ENCODE measurements at places on chromosomes 2 and 18.

- DNase-seq, result no peak
Measured at GRCh38 chr18:23340661-23341060, 112.4 kb upstream of the RIOK3 start.

GRCh38 chr2:219675221-219675620, 47.8 kb downstream of the SLC4A3 start:
- no peak for DNase-seq

GRCh38 chr2:43155851-43156411, 70.5 kb downstream of the ZFP36L2 start:
- no peak for DNase-seq

DNA sequence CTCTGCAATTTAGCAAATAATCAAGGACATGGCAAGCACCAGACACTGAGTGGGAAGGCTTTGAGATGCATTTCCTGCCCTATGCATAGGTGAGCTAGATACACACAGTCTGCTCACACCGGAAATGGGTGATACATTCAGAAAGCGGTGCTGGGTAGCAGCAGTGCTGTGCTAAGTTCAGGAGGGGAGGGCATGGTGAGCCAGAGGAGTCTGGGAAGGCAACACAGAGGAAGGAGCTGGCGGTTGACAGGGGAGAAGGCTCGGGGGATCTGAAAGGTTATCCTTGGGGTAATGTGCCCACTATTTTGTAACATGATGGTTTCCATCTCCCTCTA, 57.4 kb upstream of the EPAS1 start:
- no peak for DNase-seq

- no peak for DNase-seq
Measured at GRCh38 chr2:26685989-26686839, 6.3 kb upstream of the KCNK3 start.

DNA sequence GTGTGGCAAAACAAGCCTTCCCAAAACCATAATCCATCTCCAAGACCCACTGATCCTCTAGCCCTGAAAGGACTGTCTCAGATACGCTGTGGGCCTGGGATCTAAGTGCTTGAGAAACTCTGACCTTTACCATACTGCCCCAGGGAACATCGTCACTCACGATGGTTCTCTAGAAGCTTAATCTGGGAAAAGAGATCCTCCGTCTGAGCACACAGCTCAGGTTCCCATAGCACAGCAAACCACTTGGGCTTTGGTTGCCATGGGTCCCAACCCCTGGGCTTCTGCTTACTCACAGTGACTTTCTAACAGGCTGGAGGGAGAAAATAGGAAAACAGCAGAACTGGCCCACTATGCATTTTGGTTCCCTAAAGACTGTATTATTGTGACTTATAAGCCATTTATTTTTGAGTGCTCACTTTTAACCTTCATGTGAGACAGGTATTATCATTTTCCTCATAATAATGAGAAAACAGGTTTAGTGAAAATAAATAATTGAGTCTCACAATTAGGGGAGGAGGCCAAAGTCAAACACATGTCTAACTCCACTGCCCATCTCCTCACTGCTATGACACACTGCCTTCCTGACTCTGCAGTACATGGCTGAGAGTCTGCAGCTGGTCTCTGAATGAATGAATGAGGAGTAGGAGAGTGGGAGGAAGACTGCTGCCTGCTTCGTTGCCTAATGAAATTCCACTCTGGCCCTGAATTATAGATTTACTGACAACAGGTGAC, 46.7 kb downstream of the REEP1 start:
- no peak for DNase-seq

- DNase-seq, result no peak
Measured at GRCh38 chr18:63111671-63112402, 207.7 kb downstream of the BCL2 start.

DNA sequence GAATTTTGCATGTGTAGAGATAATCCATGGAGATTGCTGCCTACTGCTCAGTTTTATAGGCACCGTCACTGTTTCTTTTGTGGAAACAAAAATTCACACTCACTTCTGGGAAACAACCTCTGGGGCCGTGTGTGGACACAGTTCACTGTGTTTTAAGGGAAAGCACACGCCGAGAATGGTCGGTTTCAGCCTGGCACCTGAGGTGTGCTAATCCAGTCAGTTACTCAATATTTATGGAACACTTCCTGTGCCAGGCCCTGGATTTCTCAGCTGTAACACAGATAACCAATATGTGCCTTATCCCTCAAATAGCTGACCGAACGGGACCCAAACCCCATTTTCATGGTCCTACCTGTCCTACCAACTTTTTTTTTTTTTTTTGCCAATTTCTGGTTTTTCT, 179.6 kb downstream of the MGAT5 start:
- no peak for DNase-seq

DNA sequence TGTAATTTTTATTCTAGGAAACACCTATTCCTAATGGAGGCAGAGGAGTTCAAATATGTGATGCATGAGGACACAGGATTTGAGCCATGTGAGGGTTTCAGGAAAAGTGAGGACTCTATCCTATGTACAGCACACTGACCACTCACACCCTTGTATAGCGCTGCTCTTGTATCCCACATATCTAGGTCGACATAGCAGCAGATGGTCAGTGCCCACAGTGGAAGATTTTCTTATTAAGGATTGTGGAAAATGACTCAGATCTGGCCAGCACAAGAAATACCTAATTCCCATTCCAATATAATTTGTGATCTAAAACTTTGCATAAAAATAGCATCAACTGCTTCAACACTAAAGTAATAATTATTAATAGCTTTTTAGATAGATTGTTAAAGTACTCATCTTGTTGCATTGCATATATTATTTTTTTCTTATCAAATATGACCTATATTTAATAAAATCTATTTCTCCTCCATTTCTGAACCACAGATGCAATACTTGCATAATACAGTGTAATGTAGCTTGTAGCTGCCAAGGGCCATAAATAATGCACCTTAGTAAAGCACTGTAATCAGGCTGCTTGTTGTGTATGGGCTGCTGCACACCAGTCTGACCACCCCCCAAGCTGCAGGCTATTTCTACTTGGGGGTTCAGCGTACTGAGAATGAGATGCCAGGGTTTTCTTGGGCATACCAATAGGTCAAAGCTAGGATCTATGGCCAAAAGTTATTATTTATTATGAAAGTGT, 442.2 kb upstream of the CWC22 start:
- no peak for DNase-seq

- DNase-seq, result no peak
Measured at GRCh38 chr2:175241691-175242090, 60.2 kb upstream of the ATP5MC3 start.

DNA sequence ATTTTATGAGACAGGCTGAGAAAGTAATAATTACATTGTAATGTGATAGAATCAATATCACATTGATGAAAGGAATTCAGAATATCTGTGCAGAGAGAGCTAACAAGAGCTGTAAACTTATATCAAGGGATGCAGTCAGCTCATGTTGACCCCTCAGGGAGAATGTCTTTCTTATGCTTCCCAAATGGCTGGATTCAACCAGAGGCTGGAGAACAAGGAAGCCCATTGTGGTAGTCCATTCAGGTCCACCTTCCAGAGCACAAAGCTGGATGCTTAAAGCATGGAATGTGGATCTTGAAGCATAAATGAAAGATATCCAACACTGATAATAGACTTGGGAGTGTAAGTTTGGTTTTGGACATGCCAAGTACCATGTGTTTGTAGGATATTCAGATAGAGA, 220.0 kb downstream of the FIGN start:
- DNase-seq, result no peak

DNA sequence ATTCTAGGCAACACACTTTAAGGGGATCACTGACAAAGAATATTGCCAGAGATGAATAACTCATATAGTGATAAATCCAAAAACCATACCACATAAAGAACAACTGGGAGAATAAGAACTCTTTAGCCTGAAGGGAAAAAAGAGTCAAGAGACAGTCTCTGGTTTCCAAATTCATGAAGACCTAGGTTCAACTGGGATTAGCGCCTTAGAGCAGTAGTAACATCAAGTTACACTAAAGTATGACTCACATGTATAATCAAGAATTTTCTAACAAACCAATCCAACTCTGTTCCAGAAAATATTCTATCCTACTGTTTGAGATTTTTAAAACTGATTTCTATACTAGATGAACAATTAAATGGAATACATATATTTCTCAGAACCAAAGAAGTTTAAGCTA, 93.8 kb downstream of the USP34 start:
- DNase-seq, result no peak

- no peak for DNase-seq
Measured at GRCh38 chr2:228548230-228548629, 366.7 kb upstream of the SPHKAP start.

DNA sequence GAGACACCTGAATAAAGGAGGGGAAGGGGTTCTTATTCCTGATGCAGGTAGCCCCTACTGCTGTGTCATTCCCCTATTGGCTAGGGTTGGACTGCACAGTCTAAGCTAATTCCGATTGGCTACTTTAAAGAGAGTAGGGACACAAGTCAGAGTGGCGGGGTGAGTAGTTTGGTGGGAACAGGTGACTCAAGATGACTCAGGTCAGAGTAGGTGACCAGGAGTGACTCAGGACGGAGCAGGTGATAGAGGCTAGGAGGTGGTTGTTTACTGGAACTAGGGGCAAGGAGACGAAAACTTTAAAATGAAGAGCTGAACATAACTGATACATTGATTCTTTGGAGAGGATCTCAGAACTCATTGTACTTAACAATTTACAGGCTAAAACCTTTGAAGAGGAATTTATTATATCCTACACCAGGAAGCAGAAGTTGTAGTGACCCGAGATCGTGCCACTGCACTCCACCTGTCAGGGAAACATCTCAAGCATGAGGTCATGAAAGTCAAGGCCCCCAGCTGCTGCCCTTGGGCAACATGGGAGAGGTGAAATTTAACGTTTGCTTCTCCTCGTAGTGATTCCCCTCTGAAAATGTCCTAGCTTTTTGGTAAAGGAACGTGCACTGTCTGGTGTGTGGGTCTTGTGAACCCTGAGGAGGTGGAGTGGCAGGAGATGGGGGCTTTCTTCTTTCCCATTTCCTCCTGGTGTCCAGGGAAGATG, 4.5 kb upstream of the CYP27A1 start:
- DNase-seq, result no peak

DNA sequence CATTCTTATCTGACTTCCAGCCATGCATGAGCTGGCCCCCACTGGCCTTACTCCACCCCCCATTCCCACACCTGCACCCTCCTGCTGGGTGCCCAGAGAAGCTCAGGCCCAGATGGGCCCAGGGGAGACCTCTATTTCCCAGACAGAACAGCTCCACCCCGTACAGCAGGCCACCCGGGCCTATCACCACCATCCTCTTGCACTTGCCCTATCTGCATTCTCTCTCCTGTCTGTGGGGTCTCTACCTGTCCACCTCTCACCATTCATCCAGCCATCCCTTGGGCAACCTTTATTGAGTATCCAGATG, 25.3 kb upstream of the TNS1 start:
- no peak for DNase-seq

- no peak for DNase-seq
Measured at GRCh38 chr2:43340066-43340465, 113.7 kb upstream of the ZFP36L2 start.

GRCh38 chr2:207260021-207260420, 94.3 kb upstream of the KLF7 start:
- DNase-seq, result no peak

DNA sequence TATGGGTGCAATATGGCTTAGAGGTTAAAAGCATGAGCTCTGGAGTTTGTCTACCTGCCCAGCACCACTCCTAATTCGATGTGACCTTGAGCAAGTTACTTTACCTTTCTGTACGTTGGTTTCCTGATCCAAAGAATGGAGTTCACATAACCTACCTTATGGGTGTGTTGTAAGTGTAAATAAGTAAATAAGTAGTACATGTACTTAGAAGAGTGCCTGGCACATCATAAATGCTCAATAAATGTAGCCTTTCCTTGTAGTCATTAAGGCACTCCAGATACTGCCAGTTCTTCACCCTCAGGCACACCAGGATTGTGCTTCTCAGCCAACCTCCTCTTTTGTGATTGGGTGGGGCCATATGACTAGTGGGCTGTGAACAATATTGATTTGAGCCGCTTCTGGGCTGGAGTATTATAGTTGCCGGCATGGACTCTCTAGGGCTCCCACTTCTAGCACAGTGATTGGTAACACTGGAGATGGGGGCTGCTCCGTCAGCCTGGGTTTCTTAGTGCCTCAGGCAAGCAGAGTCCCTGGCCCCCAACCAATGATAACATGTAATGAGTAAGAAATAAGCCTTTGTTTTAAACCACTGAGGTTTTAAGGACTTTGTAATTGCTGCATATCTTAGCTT, 101.7 kb upstream of the NOSTRIN start:
- DNase-seq, result no peak

DNA sequence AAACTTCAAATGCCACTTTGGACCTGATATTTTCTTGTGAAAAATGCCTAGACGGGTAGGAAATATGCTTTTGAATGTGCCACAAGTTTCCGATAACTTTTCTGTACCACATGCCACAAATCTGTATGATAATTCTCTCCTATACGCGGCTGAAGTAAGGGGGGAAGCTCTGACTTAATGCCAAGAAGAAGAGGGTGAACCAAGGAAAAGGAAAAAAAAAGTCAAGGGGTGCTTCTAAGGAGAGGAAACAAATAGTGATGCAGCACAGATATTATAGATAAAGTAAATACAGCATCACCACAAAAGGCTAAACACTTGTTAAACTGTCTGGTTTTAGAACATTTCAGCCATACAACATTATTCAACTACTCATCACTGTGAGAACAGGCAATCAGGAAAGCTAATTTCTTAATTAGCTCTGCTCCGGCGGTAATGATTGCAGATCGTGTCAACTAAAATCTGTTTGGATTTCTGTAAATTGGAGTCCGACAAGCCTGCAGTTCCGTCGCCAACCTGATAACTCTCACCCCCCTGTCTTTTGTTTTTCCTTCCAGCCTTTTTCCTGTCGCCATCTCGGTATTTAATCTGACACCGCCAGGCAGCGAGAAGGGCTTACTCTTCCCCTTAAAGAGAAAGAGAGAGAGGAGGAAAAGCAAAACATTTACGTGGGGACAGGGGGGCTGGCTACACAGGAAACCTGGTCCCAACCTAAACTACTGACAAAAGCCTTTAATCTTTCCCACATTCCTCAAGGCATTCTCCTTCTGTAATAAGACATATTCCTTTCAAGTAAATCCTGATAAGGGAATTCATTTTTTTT, 67.5 kb downstream of the ZEB2 start:
- no peak for DNase-seq

GRCh38 chr2:67186871-67187270, 210.3 kb upstream of the ETAA1 start:
- DNase-seq, result no peak
